Thoracic aorta (tissue), 2 donors: ENCODE measurements at places on chromosomes 16 and 17. TPM values are rescaled to one million over a fixed set of nuclear protein-coding genes. Genes with fewer than 3 reads are reported as not detected.

GRCh38 chr17:82023447-82024241, 539 bp downstream of the LRRC45 start:
- H3K27ac ChIP-seq, result no peak overlapping the region
- no peaks in the 10 kb centered on the region for H3K36me3 ChIP-seq
- peaks cover 14% of the 10 kb centered on the region for H3K4me1 ChIP-seq
- no peak for DNase-seq

DNA sequence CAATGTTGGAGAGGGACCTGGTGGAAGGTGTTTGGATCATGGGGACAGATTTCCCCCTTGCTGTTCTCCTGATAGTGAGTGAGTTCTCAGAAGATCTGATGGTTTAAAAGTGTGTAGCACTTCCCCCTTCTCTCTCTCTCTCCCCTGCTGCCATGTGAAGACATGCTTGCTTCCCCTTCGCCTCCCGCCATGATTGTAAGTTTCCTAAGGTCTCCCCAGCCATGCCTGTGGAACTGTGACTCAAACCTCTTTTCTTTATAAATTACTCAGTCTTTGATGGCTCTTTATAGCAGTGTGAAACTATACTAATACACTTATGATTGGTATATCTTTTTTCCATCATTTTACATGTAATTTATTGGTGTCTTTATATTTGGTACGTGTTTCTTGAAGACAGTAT, 13.4 kb downstream of the ADGRG5 start:
- H3K27me3 ChIP-seq, result no peaks in the 10 kb centered on the region
- no peak overlapping the region for H3K4me3 ChIP-seq
- H3K36me3 ChIP-seq, result no peaks in the 10 kb centered on the region
- H3K4me1 ChIP-seq, result no peaks in the 10 kb centered on the region
- H3K27ac ChIP-seq, result no peak overlapping the region

The CDRT15 gene
- total RNA-seq, result not detected

DNA sequence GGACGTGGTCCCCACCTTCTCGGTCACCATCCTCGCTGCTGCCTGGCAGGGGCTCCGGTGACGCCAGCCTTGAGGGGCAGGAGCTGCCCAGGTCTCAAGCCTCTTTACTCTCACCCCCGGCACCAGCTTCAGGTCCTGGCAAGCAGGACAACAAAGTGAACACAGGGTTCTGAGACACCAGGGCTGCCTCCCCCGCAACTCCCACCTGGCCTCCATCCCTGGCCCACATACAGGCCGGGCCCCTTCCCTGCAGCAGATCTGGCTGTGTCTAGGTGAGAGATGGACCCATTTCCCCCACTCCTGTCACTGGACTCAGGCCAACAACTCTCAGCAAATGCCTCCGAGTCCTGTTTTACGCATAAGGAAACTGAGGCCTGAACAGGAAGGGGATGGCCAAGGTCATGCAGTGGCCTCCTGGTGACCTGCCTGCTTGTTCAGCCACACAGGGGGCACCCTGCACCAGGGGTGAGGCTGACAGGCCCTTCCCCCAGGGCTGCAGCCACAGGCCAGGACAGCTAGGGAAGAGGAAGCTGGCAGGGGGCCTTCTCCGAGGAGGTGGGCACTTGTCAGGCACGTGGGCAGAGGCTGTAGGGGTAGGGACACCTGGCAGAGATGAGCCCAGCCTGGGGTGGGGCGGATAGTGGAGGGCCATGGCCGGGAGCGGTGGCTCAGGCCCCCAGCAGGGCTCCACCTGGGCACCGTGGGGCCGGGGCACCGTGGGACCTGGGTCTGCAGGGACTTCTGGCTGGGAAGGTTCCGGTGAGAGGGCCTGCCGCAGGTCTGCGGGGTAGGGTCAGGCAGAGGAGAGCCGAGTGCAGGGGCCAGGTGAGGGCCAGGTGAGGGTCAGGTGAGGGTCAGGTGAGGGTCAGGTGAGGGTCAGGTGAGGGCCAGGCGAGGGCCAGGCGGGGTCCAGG, 46.7 kb upstream of the PVALEF start:
- no peaks in the 10 kb centered on the region for H3K4me1 ChIP-seq
- no peaks in the 10 kb centered on the region for H3K27me3 ChIP-seq
- H3K4me3 ChIP-seq, result peak overlapping the region; percentile 65
- H3K27ac ChIP-seq, result no peak overlapping the region
- H3K36me3 ChIP-seq, result no peaks in the 10 kb centered on the region

The OR3A2 gene
- 0.49 TPM for total RNA-seq

- H3K4me3 ChIP-seq, result no peak overlapping the region
- peaks cover 8% of the 10 kb centered on the region for H3K36me3 ChIP-seq
- no peaks in the 10 kb centered on the region for H3K27me3 ChIP-seq
- H3K4me1 ChIP-seq, result no peaks in the 10 kb centered on the region
These were observed 171.6 kb downstream of the CDH11 start for GRCh38 chr16:64950262-64950661.
